ENCODE measurements at places on chromosomes 6 and 20.
A peak's percentile ranks its signal among the peaks of the same experiment; 100 is the strongest.

DNA sequence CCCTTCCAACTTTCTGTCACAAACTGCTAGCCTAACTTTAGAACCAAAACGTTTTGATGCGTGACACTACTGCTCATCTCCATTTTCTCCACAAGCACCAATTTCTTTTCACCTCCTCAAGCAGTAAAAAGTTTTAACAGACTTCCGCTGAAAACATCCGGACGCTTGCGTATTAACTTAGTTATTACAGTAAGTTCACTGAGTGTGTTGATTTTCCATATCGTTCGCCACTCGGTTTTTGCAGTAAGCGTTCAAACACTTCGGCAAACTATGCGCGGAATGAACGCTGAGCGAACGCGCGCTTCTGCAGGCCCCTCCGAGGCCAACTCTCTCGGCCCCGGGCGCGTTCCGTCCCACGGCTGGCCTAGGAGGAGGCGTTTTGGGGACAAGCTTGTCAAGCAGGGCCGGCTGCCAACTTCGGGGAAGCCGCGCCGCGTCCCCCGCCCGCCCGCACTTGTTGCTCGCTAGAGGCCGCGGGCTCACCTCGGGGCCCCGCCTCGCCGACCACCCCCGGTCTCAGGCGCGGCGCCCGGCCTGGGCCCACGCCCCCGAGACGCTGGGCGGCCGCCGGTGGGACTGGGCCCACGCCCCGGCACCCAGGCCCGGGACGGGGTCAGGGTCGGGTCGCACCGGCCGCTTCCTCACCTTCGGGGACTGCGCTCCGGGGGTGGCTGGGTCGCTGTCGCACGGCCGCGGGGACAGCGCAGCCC is 945 bp downstream of the PHF10 start:
- DNase-seq, result peak; percentile 60

GRCh38 chr6:25418454-25419052 is 139.4 kb downstream of the CARMIL1 start:
- DNase-seq, result no peak

DNA sequence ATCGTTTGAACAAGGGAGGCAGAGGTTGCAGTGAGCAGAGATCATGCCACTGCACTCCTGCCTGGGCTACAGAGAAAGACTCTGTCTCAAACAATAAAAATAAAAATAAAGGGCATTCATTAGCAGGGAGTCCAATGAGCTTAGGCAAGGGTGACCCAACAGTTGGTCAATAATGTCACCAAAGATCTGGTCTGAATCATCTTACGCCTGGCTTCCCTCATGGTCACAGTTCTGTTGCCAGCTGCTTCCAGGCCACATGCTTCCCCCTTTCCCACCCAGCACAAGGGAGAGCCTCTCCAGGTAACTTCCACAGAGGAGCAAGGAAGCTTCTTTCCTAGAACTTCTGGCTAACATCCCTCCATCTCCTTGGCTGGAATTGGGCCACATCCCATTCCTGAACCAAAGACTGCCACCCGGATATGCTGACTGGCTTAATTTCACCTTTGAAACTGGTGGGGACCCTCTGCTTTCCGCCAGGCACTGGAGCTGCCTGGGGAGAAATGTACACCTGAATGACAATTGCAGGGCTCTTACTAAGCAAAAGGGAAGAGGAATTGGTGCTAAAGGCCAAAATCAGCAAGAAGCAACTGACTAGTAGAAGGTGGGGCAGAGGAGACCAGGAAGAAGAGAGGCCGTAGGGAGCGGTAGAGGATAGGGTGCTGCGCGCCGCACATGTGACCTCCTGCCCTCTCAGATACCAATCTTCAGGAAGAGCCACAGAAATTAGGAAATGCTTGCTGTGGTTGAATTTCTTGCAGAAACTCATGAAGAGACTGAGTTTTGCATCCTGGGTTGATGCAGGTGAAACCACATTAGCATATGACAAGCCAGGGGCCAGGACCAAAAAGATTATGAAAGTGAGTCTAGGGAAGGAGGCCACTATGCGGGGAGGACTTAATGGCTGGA is 8.3 kb upstream of the SCML4 start:
- no peak for DNase-seq

GRCh38 chr6:13113981-13114593 is 214.2 kb downstream of the TBC1D7 start:
- DNase-seq, result no peak

DNA sequence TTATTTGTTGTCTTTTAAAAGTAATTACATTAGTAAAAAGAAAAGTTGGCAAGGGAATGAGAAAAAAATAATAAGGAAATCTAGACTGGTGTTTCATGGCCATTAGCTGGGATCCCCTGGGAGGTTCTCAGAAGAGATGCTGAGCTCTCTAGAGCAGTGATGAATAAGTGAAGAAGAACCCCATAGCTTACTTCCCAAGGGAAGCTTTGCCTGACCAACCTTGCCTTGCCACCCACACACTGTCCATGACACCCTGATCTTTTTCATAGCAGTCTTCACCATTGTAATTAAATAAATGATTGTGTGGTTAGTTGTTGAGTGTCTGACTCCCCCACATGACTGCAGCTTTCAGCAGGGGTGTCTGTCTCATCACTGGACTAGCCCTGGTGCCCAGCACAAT is 5.9 kb downstream of the C6orf163 start:
- DNase-seq, result no peak

GRCh38 chr20:3768342-3769130 is 983 bp upstream of the ADISSP start:
- DNase-seq, result peak; percentile 80

DNA sequence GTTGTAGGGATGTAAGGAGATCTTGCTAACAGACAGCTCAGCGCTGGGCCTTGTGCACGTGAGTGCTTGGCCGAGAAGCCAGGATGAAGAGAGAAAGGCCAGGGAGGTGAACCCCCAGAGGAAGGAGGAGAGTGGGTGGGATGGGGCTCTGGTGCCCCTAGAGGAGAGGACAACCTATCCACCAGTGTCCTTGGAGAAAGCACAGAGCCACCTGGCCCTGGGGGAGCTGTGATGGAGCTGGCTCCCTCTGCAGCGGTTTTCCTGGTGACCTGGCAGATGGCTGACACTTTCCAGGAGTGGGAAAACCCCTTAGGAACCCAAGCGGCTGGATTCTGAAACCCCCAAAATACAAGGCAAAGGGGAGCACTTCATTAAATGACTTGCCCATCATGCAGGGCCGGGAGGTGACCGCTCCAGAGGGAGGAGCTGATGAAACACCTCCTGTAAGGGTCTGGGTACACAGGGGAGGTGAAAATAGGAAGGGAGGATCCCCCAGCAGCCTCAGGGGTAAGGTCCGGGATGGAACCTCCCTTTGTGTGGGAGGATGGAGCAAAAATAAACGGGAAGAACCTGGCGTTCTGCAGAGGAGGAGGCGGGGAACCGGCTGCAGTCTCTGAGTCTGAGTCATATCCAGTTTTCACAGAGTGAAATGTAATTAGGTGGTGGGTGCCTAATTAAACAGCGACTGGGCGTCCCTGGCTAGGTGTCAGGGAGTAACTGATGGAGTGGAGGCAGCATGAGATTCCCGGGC is 80.4 kb downstream of the SULF2 start:
- no peak for DNase-seq

DNA sequence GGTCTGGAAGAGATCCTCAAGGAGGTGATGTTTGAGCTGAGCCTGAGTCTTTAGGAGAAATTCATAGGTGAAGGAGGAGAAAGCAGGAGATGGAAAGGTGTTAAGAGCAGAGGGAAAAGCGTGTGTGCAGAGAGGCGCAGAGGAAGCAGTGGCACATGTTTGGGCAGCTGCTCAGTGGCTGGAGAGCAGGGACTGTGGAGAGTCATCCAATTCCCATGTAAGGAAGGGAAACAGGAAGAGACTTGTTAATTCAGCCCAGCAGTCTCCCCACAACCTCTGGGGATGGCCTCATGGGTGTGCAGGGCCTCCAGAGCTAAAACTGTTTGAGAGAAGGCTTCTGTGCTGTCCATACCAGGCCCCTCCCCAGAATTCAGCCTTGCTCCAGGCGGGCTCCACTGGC is 16.2 kb downstream of the AAR2 start:
- DNase-seq, result no peak

DNA sequence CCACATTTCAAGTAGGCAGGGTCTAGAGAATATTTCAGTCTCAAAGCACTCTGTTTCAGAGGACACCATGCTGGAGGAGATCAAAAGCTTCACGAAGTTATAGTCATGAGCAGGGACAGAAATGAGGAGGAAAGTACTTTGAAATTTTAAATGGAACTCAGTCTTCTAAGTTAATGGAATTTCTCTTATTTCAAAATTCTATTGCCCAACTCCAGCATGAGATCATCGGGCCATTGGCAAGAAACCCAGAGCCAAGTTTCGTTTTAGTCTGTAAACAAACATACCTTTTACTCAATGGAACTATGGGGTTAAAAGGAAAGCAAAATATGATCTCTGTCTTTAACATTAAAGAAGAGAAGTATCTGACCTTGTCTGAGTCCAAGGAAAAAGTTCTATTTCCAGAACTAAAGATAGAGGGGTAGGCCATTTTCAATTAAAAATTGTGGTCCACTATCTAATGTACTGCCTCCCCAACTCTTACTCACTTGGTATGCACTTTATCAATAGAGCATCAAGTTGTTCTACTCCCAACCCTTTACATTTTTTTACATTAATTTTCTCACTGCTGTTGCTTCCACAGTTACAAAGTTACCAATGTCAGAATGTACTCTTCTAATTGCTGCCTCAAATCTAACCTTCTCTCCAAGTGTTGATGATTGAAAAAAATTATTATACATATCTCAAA is 235.3 kb upstream of the NRSN1 start:
- DNase-seq, result no peak

DNA sequence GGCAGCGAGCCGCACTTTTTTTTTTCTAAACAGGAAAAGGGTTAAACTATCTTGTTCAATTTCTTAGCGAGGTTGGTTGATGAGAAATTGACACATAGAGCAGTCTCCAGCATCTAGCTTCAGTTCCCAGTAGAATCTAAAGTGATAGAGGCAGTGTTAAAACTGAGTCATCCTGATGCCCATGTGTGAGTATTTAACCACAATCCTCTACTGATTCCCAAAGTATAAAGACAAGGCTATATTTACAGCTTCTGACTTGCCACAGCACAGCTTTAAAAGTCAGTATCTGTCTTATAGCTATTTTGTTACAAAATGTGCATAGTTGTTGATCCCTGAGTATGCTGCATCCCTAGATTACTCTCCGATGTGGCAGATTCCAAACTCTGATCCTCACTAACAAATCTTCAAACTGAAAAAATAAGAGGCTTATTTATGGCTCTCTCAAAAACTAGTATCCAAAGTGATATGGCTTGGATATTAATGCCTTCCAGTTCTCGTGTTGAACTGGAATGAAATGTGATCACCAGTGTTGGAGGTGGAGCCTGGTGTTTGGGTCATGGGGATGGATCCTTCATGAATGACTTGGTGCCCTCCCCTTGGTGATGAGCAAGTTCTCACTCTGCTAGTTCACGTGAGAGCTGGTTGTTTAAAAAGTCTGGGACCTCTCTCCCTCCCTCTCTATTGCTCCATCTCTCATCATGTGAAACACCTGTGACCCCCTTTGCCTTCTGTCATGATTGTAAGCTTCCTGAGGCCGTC is 13.1 kb upstream of the POPDC3 start:
- DNase-seq, result no peak

DNA sequence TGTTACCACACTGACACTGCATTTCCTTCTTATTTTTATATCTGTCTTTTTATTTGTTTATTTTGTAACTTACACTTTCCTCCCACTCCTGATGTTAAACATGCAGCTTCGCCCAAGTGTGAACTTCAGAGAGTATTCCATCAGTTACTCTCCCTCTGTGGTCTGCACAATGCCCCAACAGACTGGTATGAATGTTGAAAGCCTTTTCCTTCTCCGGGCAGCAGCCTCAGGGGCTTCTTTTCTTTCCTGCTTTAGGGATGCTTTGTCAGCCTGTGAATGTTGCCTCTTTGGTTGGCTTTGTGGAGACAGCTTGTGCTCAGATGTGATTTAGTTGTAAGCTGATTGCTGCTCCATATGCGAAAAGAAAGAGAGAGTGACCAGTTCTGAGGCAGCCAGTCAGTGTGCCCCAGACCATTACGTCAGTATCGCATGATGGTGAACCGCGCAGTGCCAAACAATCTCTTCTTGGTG is 44.0 kb downstream of the SMPDL3A start:
- no peak for DNase-seq

- DNase-seq, result no peak
Measured at GRCh38 chr6:35592178-35592577, 79.5 kb upstream of the TULP1 start.

- DNase-seq, result no peak
Measured at GRCh38 chr6:113960795-113961194, 10.2 kb downstream of the HDAC2 start.

DNA sequence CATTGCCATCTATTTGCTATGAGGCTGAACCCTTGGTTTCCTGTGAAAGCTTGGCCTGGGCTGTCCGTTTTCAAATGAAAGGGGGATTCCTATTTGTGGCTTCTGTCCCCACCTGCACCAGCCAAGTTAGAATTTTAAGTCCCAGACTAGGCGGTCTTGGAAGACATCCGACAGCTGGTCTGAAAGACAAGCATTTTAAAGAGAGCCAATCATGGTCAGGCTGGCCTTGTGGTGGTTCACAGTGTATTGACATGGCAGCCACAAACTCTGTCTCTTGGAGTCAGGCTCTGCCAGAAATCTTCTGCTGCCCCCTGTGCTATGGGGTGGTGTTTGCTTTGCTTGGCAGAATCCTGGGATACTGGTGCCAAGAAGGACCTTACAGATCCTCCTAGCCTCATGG is 319.2 kb upstream of the MOCS1 start:
- DNase-seq, result no peak

- DNase-seq, result no peak
Measured at GRCh38 chr6:43870660-43871061, 100.7 kb downstream of the VEGFA start.

GRCh38 chr20:15576411-15576810 is 996.8 kb downstream of the KIF16B start:
- DNase-seq, result no peak

- no peak for DNase-seq
Measured at GRCh38 chr6:163230901-163231300, 183.6 kb upstream of the QKI start.

- no peak for DNase-seq
Measured at GRCh38 chr6:21597801-21598673, 4.5 kb downstream of the SOX4 start.

- no peak for DNase-seq
Measured at GRCh38 chr6:80441131-80441530, 334.7 kb downstream of the BCKDHB start.

- no peak for DNase-seq
Measured at GRCh38 chr6:2147261-2147660, 98.1 kb downstream of the GMDS start.

- no peak for DNase-seq
Measured at GRCh38 chr6:34338811-34339210, 53.7 kb downstream of the NUDT3 start.

- DNase-seq, result peak; percentile 57
Measured at GRCh38 chr6:7073821-7074525, 33.8 kb upstream of the RREB1 start.
